ENCODE measurements at places on chromosomes 2 and 18.

- peak; percentile 37 for DNase-seq
Observed at GRCh38 chr2:112542123-112542983, at the start of gene POLR1B. Gene POLR1B, plus strand, starts transcription at chr2:112542465. Its CDS starts 30 bp downstream, at chr2:112542495.

DNA sequence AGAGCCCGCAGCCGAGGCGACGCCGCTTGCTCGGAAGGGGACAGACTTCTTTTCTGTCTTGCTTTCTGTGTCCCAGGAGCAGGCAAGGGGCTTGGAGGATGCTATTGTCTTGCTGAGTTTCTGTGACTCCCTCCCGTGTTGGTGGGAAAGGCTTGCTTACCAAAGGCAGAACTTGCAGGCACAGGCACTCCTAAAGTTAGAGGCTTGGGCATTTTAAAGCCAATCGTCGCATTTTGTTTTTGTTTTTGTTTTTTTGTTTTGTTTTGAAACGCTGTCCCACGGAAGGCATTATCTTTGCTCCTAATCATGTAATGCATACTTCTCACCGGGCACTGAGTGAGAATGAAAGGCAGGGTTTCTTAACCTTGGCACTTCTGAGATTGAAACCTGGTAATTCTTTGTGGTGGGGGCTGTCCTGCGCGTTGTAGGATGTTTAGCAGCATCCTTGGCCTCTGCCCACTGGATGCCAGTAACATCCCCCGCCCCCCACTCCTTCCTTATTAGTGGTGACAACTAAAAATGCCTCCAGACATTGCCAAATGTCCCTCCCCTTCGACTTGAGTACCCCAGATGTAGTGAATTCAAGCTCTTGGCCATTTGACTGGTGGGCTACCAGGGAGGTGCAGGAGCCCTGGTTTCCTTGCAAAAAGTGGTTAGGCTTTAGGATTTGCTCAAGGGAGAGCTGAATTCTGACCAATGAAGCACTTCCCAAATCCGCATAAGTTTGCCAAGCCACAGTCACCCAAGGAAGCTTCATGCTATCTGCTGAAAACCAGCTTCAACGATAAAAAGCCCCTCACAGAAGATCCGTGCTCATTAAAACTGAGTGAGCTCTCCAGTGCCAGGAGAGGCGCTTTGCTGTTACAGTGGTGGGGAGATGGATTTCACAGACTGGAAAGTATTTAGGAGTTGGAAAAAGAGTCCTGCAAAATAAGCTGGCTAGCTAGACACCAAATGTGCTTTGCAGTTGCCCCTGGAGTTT, 1.2 kb downstream of the ANTXR1 start:
- DNase-seq, result no peak

DNA sequence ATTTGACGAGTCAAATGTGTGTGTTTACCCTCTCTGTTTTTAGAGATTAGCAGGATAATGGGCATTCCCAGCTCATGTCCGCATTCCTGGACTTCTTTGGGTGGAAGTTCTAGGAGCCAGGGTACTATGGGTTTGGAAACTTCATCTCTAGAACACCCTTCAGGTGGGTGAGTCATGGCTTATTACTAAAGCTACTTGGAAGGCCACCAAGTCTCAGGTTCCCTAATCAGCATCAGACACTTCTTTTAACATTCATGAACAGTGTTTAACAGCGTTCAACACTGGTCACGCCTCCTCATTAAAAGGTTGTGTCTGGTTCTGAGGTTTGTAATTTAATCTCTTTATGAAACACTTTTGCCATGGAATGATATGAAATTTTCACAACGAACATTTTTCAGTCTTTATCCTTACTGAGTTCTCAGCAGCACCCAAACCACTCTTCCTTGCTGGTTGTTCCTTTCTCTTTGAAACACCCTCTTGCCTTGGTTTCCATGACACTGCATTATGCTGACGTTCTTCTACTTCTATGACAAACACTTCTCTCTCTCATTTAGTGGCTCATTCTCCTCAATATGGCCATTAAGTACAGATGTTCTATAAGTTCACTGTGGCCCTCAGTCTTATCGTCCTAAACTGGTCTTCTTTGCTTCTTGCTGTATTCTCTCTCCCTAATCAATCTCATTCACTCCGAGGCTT, 49.3 kb downstream of the MMADHC start:
- no peak for DNase-seq

DNA sequence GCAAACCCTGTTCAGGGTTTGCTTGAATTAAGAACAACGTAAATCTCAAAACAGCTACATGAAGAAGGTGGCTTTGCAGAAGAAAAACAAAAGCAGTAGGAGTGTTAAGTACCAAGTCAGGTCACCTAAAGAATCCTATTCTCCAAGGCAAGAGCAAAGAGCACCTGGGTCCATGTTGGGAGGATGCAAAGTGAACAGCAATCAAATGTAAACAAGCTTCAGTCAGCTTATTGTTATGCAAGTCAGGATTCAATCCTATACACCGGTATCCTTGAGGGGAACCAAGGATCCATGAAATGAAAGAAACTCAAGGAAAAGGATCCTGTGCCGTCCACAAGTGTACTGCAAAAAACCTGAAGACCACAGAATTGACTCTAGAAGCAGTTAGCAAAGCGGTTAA, 261.0 kb upstream of the DDX18 start:
- DNase-seq, result no peak

DNA sequence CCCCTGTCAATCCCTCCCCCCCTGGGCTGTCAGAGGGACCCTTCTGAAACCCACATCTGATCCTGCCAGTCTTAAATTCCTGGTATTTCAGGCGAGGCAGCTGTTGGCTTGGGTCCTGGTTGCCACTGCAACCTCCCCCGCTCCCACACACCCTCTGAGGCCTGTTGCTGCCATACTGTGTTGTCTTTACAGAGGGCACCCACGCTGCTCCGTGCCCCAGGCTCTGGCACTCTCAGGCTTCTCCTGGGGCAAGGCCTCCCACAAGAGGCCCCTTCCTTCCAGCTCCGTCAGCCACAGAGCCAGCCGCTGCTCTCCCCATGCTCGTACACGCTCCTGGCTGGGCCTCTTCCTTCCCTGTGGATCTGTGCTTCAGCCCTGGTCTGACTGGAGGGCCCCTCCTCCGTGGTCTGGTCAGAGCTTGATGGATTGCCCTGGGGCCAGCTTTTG, 8.6 kb downstream of the CABLES1 start:
- no peak for DNase-seq

- no peak for DNase-seq
Observed at GRCh38 chr2:189309331-189309730, 129.8 kb upstream of the COL5A2 start.

DNA sequence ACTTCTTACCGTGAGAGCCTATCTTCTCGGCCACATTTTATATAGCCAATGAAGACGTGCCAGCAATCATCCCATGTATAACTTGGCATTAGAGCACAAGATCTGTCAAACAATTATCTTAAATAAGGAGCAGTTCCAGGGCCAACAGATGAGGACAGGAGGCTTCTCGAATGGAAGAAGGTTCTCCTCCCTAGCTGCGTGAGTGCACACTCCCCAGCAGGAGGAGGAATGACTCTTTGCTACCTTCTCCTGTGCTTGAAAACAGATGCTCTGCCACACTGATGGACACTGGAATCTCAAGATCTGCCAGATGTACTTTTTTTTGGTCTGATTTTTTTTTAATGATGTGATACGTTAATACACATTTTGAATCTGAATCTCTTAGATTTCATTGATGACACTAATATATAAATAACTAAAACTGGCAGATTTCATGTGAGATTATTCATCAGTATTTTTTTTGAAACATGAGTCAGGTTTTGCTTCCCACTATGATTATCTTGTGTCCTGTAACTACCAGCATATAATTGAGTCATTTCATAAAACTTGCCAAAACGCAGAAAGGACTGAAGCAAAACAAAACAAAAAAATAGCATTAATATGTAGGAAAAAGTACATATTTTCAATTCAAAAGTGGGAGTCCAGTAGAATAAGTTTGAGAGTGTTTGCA, 626 bp upstream of the VIT start:
- no peak for DNase-seq

DNA sequence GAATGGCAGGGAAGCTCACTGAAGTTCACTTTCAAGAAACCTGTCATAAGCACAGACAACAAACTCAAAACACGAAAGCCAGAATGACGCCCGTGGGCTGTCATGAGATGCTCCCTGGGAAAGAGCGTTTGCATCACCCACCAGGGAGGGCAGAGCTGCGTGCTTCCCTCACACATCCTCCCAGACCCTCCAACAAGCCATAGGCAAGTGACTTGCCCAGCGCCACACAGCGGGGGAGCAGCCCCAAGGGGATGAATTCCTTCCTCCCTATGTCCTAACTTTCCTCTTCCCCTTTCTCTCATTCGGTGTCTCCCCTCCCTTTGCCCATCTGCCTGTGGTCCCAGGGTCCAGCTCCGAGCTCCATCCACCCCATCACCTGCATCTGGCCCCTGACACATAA, 10.7 kb downstream of the BIN1 start:
- DNase-seq, result no peak

DNA sequence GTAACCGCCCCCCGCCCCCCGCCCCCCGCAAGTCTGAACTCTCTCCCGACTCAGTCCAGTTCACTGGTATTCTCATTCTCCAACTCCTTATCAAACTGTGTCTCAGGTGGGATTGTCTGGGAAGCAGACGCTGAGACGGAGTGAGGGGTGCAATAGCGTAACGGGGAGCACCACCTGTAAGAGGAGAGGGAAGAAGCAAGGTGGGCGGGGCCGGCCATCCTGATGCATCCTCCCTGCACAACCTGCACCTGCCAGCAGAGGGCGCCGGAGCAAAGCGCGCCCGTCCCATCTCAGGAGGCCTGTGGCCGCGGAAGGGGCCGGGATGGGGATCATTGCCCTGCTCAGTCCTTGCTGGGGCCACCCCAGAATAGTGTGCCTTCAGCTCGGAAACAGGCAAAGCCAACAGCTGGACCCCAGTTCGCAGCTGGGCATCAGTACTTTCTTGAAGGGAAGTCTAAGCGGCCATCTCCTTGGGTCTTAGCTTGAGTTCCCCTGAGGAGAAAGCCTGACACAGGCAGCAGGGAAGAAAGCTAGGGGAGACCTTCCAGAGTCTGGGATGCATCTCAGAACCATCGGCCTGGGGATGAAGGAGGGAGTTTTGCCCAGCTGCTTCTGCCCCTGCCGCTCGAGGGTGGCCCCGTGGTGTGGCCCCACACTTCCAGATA, 208.0 kb downstream of the TFCP2L1 start:
- DNase-seq, result peak; percentile 35

DNA sequence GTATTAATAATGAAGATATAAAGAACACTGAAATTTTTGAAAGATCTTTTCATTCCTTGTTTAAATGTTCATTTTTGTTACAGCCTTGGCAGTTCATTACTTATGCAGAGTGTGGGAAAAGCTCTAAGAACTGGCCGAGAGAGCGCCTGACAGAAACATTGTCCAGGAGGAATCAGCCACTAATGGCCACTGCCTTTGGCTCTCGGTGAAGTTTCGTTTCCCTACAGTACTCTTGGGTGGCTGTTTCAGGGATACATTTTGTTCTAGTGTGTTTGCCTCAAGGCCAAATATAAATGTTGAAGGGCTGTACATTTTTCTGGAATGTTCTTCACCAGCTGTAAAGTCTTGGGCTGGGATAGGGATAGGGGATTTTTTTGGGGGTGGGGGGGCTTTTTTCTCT, 10.7 kb downstream of the SPTBN1 start:
- DNase-seq, result no peak

DNA sequence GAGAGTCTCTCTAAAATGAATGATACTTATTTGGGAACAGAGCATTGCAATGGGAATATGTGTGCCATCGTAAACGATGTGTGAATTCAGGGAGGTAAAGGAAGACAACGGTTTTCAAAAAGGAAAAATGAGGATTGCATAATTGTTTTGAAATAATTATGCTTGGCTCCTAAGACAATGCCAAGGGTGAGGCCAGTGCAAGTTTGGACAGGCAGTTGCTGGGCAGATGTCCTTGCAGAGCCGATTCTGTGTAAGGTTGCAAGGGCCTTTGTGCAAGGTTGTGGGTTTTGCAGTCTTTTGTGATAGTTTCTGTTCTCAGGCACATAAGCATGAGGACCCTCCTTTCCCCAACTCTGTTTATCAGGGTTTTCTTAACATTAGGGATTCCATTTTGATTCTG, 70.0 kb upstream of the ZNF236 start:
- no peak for DNase-seq

DNA sequence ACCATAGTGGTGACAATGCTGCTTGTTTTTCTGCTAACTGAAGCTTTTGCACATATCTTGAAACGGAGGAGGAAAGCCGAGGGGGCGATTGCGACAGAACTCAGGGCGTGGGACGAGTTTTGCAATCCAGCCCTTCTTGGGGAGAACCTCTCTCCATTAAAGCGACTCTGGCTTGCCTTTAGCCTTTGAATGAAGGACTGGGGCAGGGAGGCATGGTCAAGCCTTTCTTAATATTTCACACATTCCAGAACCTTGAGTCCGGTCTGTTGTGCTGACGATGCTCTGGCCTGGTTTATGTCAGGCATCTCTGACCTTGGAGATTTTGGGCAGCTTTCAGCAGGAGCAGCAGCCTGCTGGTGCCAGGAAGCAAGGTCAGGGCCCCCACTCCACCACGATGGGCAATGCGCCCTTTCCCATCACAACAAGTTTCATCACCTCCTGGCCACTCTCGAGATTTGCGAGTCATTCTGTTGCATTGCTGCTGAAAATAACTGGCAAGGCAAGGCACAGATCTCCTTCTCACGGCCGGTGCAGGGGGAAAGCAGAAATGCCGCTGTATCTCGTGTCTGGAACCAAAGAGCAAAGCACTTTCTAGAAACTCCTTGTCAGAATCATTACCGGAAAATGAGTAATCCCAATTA, 10.8 kb downstream of the EMILIN2 start:
- DNase-seq, result no peak

- no peak for DNase-seq
Observed at GRCh38 chr2:232146294-232146693, 184.8 kb downstream of the DIS3L2 start.

DNA sequence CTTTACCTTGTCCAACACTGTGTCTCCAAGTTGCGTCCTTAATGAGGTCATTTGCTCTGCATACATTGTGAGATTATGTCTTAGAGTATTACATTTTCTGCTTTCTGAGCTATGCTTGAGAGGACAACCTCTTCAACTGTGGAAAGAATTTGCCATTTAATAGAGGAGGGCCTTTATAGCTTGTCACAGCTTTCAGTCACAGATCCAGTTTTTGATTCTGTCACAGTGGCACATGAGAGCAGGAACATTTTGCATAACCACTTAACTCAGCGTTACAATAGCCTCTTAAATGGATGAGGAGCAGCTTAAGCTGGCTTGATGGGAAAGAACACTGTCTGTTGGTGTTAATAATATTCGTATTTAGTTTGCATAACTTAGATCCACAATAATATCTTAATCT, 63.0 kb downstream of the RHBDD1 start:
- DNase-seq, result no peak

- DNase-seq, result no peak
Observed at GRCh38 chr2:36147670-36148390, 207.7 kb upstream of the CRIM1 start.

- DNase-seq, result no peak
Observed at GRCh38 chr2:151959238-151959637, 131.0 kb upstream of the ARL5A start.

GRCh38 chr18:45007531-45007930, 326.8 kb downstream of the SETBP1 start:
- no peak for DNase-seq

GRCh38 chr2:232353660-232354059, 24.9 kb upstream of the ALPP start:
- no peak for DNase-seq
